Stimulated activated naive CD4-positive, alpha-beta T cell (primary cell): ENCODE measurements at places on chromosomes 2 and 18.

DNA sequence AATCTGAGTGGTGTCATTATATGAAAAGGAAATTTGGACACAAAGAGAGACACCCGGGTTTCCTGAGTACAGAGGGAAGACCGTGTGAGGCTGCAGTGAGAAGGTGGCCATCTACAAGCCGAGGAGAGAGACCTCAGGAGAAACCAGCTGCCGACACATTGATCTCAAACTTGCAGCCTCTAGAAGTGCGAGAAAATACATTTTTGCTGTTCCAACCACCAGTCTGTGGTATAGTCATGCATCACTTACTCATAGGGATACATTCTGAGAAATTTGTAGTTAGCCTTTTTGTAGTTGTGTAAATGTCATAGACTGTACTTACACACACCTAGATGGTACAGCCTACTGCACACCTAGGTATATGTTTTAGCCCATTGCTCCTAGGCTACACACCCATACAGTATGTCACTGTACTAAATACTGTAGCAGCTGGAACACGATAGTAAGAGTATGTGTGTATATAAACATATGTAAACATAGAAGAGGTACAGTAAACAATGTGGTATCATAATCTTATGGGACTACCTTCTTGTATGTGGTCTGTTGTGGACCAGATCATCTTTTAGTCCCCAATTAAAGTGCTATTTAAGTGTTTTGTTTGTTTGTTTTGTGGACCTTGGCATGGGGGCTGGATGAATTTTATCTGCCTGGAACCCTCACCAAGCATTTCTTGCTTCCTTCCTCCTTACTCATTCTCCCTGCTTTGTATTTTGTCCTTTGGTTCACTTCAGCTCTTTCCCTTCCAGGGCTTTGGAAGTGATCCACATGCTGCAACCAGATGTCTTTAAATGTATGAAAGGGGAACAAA lies 38.3 kb upstream of the SESTD1 start:
- no peak for DNase-seq

DNA sequence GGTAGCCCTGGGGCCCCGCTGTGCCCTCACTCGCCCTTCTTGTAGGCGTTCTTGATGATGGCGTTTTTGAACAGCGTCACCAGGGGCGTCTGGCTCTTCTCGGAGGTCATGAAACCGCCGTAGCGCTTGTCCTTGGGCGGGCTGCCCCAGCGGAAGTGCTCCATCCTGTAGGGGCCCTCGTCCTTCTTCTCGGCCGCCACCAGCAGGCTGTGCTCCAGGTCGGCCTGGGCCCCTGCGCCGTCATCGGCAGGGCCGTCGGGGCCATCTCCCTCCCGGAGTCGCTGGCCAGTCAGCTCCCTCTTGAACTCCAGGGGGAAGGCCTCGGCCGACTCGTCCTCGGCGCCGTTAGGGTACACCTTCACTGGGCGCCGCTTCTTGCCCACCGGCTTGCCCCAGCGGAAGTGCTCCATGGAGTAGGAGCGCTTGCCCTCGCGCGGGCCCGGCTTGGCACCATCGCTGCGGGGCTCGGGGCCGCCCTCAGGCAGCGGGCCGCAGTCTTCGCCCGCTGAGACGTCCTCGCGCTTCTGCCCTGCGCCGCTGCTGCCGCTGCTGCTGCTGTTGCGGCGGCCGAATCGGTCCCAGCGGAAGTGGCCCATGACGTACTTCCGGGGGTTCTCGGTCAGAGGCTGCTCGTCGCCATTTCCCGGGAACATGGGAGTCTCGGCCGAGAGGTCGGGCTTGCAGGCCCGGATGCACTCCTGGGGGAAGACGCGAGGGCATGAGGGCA lies 7.2 kb downstream of the POMC start:
- peak; percentile 29 for DNase-seq

DNA sequence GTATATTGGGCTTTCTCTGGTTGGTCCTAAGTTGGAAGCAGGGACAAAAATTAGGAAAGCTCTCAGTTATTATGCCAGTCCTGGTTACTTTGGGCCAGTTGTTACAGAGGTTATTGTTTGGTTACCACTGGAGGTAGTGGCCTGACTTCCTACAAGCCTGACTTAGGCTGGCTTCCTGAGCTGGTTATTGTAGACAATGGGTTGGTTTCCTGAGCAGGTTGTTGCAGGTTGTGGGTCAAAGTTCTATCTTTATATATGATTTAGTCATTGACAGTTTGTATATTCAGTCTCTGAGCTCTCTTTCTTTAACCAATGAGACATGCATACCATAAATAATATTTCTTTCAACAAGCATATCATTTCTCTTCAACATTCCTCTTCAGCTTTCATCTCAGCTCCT lies 58.7 kb upstream of the RPE start:
- DNase-seq = no peak

GRCh38 chr2:155218945-155219344 lies 520.5 kb downstream of the KCNJ3 start:
- no peak for DNase-seq

DNA sequence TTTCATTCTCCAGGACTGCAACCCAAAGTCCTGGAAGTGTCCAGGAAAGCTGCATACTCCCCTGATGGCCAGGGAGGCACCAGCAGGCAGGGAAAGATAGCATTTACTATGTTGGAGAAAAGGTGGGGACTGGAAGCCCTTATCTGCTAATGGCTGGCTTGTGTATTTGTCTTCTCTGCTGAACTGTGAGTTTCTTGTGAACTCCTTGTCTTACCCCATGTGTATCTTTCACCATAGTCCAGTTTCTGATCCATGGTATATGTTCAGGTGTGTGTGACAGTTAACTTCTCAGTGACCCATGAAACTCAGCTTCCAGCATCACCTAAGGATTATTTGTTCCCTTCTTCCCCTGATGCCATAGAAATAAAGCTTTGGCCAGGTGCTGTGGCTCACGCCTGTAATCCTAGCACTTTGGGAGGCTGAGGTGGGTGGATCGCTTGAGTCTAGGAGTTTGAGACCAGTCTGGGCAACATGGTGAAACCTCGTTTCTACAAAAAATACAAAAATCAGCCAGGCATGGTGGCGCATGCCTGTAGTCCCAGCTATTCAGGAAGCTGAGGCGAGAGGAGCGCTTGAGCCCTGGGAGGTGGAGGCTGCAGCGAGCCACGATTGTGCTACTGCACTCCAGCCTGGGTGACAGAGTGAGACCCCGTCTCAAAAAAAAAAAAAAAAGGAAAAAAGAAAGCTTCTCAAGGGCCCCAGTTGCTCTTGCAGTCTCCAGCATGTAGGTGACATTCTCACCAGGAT lies 112.8 kb upstream of the MAP4K3 start:
- no peak for DNase-seq

DNA sequence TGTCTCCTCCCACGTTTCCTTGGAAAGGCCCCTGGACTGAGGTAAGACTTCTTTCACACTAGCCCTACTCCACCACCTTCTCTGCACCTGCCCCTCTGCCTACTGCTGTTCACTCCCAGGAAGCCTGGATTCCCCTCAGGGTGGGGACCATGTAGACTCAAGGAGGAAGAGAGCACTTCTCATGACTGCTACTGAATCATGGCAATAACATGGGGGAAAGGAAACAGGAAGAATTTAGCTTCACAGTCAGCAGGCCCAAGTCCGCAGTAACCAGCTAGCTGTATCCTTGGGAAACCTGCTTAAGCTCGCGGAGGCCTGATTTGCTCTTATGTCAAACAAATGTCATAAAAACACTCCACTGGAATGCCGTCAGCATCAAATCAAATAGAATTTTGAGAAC lies 126.2 kb upstream of the CAPN13 start:
- no peak for DNase-seq

GRCh38 chr18:10771053-10771709 lies 245.4 kb downstream of the NAPG start:
- DNase-seq = no peak

GRCh38 chr2:71064754-71065621 lies 3.5 kb upstream of the NAGK start:
- DNase-seq = no peak

GRCh38 chr18:80105369-80106167 lies 3.5 kb upstream of the ADNP2 start:
- DNase-seq = no peak

DNA sequence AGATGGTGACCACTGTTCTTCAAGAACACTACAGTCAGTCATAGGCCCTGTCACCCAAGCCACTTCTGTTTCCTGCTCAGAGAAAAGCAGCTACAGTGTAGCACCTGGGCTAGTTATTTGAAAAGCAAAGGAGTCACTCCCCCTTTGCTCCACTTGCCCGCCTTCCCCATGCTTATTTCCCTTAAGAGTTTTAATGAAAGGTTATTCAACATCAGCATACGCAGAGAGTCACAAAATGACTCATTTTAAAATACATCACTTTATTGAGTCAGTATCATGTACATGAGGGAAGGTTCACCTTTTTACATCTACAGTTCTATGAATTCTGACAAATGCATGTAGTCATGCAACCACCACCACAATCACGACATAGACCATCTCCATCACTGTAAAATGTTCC lies 71.3 kb downstream of the TNFRSF11A start:
- DNase-seq = no peak

DNA sequence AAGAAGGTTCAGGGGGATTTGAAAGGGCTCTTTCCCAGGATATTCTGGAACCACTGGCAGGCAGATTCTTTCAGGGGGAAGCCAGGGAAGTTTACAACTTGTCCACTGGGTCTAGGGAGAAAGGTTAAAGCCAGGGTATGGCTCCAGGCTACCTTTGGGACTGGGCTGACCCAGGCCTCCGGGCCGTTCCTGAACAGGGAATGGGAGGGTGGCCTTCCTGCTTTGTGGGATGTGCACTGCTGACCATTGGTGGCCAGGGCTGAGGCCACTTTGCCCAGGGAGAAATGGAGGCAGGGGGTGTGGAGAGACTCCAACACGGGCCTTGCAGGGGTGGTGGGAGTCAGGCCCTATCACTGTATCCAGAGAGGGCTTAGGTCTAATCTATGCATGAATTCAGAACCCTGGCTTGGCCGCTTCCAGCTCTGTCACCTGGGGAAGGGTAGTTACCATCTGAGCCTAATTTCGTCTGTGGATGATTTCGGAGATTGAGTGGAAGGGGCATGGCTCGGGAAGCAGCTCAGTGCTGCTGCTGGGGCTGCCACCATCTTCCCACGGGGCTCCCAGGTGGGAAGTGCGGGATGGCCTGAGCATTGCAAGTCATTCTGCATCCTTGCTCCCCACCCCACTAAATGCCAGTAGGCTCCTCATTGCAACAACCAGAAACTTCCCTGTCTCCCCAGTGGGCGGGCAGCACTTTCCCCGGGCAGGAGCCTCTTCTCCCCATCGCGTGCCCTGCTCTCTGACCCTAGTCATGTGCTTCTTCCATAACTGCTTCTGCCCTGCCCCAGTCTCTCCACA lies 57.1 kb upstream of the OTOF start:
- no peak for DNase-seq

DNA sequence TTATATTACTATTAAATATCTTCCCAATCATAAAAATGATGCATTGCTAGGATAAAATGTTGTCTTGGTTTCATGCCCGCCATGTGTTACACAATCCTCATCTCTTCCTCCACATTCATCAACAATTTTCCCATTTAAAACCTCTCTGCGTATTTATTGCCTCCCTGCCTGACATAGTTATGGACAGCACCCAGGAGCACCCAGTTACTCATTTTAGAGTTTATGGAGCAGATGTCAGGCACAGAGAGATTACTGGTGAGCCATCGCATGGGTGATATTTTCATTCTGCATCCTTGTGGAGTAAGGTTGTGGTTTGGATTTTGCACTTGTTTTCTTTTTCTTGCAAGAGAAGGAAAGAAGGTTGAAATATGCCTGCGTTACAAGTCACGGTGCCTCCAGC lies 116.7 kb upstream of the NPAS2 start:
- no peak for DNase-seq

- DNase-seq = no peak
These were observed 52.2 kb downstream of the EIF2AK3 start for GRCh38 chr2:88575051-88575450.
